ENCODE measurements at places on chromosomes 12 and 14.

DNA sequence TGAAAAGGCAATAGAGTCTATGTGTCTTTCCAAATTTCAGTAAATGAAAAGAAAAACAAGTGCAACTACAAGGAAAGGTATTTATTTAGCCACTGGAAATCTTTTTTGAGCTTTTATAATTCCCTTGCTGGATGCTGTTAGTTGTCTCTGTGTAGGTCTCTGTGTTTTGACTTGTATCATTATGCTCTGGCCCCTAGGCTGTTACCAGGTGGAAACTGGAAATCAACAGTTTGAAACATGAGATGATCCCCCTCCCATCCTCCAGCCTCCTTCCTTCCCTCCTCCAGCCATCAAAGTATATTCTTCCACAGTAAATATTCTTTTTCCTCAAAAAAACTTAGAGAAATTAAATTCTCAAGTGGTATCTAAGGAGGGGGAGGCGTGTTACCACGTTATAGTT is 934 bp upstream of the DCN start:
- DNase-seq = no peak

- no peak for DNase-seq
Observed at GRCh38 chr12:71731439-71732356, 23.0 kb upstream of the RAB21 start.

DNA sequence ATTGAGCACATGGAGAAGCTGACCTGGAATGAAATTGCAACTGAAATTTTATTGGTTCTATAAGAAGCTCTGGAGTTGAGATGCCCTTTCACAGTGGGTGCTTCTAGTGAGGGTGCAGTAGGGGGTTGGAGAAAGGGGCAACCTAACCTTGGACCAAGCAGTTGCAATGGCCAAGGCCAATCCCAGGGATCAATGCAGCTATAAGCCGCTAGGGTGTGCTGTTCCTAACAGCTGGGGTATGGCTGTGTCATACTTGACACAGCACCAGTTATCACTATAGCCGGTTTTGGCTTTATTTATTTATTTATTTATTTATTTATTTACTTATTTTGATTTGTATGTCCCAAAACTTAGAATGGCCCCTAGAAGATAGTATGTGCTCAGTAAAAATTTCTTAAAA is 505.9 kb downstream of the FLRT2 start:
- no peak for DNase-seq

- no peak for DNase-seq
Observed at GRCh38 chr14:81633496-81633895, 99.8 kb upstream of the SEL1L start.

GRCh38 chr12:131072451-131073230 is 118.9 kb downstream of the ADGRD1 start:
- DNase-seq = no peak

GRCh38 chr12:57781244-57781643 is 1.3 kb upstream of the TSFM start:
- no peak for DNase-seq

GRCh38 chr14:68449561-68450181 is 343.2 kb downstream of the ZFP36L1 start:
- DNase-seq = no peak

GRCh38 chr12:131911028-131911650 is 16.7 kb downstream of the ULK1 start:
- DNase-seq = no peak

GRCh38 chr12:13250416-13250815 is 53.9 kb downstream of the EMP1 start:
- DNase-seq = no peak

- DNase-seq = no peak
Observed at GRCh38 chr12:104189915-104190555, 25.5 kb upstream of the TXNRD1 start.

DNA sequence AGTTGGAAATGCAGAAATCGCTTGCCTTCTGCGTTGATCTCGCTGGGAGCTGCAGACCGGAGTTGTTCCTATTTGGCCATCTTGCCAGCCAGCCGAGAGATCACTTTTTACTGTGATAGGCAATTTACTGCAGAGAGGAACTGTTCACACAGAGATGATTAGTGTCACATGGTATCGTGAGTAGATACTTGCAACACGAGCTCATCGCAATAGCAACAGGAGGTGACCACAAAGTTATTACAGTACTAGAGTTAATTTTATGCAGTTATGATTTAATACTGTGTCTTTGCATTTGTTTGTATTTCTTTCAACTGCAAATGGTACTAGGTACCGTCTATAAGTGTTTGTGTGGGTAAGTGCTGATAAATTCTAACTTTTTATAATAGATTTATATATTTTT is 27.8 kb downstream of the NOPCHAP1 start:
- DNase-seq = no peak

- DNase-seq = no peak
Observed at GRCh38 chr12:102433304-102433703, 47.1 kb downstream of the IGF1 start.
